ENCODE measurements at places on chromosomes 7 and 10. TPM values are rescaled to one million over a fixed set of nuclear protein-coding genes. Genes with fewer than 3 reads are reported as not detected.

- no peak for DNase-seq
Observed at GRCh38 chr10:72948762-72949161, 5.8 kb downstream of the PLA2G12B start.

GRCh38 chr7:18499407-18500177 is 4.0 kb downstream of the HDAC9 start:
- no peak for DNase-seq

DNA sequence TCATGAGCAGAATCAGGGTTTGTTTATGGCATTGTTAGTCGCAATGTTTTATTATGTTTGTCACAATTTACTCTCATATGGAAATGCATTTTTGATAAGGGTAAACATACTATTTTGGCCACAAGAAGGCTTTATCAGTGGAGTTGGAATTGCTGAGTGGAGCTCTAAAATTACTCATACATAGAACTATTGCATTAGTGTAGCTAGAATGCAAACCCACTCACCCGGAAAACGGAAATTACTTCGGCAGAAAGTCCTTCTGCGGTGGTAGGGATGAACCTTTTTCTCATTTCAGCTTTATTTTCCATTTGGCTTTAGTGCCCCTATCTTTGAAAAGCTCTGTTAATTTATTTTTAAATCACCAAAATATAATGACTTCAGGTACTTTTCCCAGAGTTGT is 42.8 kb upstream of the NPY start:
- DNase-seq: no peak

GRCh38 chr7:113331155-113331898 is 213.0 kb upstream of the SMIM30 start:
- DNase-seq: no peak

DNA sequence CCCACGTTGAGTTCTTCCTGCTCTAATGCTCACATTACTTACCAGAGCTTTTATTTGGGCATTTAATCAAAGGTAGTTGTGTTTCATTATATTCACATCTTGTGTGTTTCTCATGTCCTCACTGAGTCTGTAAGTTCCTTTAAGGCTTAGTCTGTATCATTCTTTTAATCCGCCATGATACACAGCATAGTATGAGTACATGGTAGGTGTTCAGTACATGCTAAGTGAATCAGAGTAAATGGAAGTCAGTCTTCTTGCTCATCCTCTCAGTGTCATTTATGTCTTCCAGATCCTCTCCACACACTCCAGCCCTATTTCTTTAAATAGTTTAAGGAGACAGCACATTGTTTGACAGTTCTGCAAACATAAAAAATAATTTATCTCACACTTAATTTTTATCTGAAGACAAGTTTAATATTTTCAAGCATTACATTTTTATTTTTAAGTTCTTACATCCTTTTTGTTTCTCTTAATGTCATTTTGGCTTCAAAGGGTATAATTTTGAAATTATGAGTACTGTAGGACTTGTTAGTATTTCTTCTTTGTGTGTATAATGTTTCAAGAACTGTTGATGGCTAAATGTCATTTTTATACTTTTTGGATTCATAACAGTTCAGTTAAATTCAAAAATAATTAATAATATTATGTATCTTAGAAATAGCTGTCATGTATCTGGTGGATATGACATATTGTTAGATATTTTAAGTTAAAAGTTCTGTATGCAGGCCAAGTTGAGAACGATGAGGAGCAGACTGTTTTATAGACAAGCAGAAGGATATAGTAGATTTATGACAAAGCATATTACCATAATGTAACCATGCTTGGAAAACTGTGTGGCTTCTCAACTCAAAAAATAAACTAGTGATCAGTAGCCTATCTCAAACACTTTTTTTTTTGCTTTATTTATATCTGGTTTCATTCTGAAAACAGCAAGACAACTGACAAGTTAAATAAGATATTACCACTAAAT is 342.7 kb downstream of the LRMDA start:
- no peak for DNase-seq

CHST15 gene
- 0.12 TPM for total RNA-seq

ZNF365 gene
- not detected for total RNA-seq

TEX36 gene
- total RNA-seq: not detected
